ENCODE measurements at places on chromosomes 5 and 9. TPM values are rescaled to one million over a fixed set of nuclear protein-coding genes. Genes with fewer than 3 reads are reported as not detected.

GRCh38 chr9:110168486-110168885 lies 39.5 kb downstream of the C9orf152 start:
- no peak overlapping the region for H3K27ac ChIP-seq
- H3K4me3 ChIP-seq = no peak overlapping the region
- no peaks in the 10 kb centered on the region for H3K36me3 ChIP-seq
- H3K4me1 ChIP-seq = no peaks in the 10 kb centered on the region
- H3K27me3 ChIP-seq = no peaks in the 10 kb centered on the region

- H3K4me3 ChIP-seq = no peak overlapping the region
- no peak for DNase-seq
- H3K4me1 ChIP-seq = no peaks in the 10 kb centered on the region
- no peaks in the 10 kb centered on the region for H3K36me3 ChIP-seq
- H3K27ac ChIP-seq = no peak overlapping the region
Measured at GRCh38 chr9:107000218-107000617, 137.3 kb downstream of the ZNF462 start.

GRCh38 chr5:149632311-149633251 lies 51.3 kb downstream of the ARHGEF37 start:
- no peaks in the 10 kb centered on the region for H3K4me1 ChIP-seq
- H3K36me3 ChIP-seq = no peaks in the 10 kb centered on the region
- DNase-seq = no peak
- no peaks in the 10 kb centered on the region for H3K27me3 ChIP-seq
- no peak overlapping the region for H3K4me3 ChIP-seq

GRCh38 chr5:171801-172331 lies 19.4 kb upstream of the LRRC14B start:
- no peak for DNase-seq
- H3K36me3 ChIP-seq = no peaks in the 10 kb centered on the region
- no peaks in the 10 kb centered on the region for H3K4me1 ChIP-seq
- H3K27me3 ChIP-seq = no peaks in the 10 kb centered on the region

DNA sequence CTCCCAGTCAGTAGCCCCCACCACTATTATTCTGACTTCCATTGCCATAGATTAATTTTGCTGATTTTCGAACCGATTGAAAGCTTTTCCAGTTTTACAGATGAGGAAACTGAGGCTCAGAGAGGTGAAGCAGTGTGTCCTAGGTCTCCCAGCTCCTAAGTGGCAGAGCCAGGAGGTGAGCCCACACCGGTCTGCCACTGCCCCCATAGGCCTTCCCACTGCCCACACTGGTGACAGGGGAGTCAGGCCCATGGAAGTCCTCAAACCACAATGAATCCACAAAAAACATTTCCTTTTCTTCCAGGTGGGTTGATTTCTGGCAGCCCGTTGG lies 54.9 kb upstream of the RPL26L1 start:
- no peak overlapping the region for H3K27ac ChIP-seq
- H3K4me1 ChIP-seq = no peaks in the 10 kb centered on the region
- no peaks in the 10 kb centered on the region for H3K36me3 ChIP-seq
- H3K4me3 ChIP-seq = no peak overlapping the region
- no peak for DNase-seq

DNA sequence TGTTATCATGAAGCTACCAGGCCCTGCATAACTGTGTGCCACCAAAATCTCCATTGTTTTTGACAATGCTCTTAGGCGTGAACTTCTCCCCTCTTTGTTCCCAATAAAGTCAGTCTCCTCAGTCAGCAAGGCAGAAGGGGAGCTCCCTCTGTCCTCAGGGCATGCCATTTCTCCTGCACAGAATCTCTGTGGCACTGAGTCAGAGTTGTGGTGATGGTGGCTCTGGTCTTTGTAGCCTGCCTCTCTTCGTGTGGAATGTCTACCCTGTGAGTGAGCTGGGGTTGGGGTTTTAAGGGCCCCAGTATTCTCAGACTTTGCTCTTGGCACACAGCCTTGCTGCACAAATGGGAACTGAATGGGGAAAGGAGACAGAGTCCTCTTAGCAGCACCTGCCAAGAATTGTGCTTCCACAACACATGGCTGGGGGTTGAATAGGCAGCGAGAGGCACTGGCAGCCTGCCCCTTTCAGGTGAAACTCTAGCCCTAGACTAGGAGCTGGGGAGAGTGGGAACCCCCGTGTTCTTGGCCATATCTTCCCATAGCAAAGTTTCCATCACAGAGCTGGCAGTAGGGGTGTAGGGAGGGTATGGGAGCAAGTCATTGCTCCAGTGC lies 146.6 kb downstream of the SH3GL2 start:
- H3K4me1 ChIP-seq = no peaks in the 10 kb centered on the region
- DNase-seq = no peak
- H3K27ac ChIP-seq = no peak overlapping the region
- no peaks in the 10 kb centered on the region for H3K36me3 ChIP-seq
- H3K27me3 ChIP-seq = no peaks in the 10 kb centered on the region

DNA sequence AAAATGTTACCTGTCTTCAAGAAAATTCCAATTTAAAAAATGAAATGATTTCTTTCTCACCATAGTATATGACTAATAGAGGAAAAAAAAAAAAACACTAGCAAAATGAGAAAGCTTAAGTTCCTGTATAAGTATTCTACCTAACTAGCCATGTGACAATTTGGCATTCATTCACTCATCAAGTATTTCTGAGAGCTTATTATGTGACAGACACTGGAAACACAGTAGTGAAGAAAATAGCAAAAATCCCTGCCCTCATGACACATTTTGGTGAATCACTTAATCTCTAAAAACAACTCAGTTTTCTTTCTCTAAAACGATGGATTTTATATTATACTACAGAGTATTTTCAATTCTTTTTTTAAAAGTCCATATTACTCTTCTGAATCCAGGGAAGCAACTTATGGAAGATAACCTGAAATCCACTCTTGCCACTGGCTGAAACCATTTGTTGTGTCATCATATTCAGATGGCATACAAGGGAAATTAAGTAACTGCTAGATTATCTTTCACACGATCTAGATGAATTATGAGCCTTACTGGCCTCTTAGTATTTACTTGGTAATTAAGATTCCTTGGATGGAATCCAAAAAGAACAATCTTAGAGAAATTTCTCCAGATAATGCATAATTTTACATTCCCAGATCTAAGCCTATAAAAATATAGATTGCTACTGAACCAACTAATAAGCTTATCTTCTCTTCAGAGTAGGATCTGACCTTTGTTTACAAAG lies 5.5 kb downstream of the PTBP3 start:
- H3K27me3 ChIP-seq = no peaks in the 10 kb centered on the region
- H3K36me3 ChIP-seq = no peaks in the 10 kb centered on the region
- H3K4me1 ChIP-seq = peaks cover 38% of the 10 kb centered on the region
- DNase-seq = no peak
- H3K27ac ChIP-seq = no peak overlapping the region

- H3K27ac ChIP-seq = no peak overlapping the region
- DNase-seq = no peak
- no peaks in the 10 kb centered on the region for H3K36me3 ChIP-seq
Measured at GRCh38 chr9:116209414-116210116, 56.0 kb downstream of the PAPPA start.

DNA sequence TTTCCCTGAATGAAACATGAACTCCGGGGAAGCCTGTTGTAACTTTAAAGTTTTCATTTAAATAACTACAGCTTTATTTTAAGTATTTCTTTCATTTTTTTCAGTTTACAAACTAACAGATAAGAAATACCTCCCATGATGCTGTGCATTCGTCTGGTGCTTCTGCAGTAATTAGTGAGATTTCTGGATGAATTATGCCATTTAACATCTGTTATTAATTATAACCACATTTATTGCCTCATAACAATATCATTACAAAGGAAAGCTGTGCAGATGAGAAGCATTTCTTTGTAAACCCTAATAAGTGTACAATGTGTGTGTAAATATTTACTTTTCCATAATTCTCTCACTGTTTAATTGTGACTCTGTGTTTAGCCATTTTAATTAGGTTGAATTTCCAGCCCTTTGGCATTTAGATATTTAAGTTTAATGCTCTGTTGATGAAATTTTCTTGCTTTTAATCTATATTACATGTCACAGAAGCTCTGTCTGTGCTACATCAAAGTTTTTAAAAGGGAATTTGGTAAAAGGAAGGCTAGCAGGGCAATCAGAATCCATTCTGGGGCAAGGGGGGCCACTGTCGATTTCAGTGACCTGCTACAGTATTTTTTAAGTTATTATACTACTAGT lies 418.0 kb downstream of the SPATA31D1 start:
- no peaks in the 10 kb centered on the region for H3K36me3 ChIP-seq
- no peaks in the 10 kb centered on the region for H3K27me3 ChIP-seq
- no peak overlapping the region for H3K27ac ChIP-seq

DNA sequence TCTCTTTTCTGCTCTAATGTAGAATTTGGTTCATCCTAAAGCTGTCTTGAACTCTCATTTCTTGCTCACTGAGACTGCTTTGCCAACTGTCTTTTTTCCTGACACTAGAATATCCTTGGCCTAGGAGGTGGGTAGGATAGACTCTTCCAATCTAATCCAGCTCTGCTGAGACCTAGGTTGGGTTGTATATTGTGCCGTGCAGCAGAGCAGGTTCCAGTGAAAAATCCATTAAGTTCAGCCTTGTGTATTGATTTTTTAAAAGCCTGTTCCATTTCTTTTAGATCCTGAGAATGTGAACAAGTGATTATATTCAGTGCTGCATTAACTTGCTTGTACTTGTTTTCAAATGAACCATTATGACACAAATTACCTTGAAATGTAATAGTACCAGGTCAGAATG lies 539.6 kb downstream of the LRRC70 start:
- H3K4me3 ChIP-seq = no peak overlapping the region
- no peaks in the 10 kb centered on the region for H3K27me3 ChIP-seq
- no peak overlapping the region for H3K27ac ChIP-seq
- no peaks in the 10 kb centered on the region for H3K4me1 ChIP-seq

GRCh38 chr9:137032858-137033257 lies 970 bp upstream of the FUT7 start:
- H3K27ac ChIP-seq = no peak overlapping the region
- no peak overlapping the region for H3K4me3 ChIP-seq
- DNase-seq = no peak
- no peaks in the 10 kb centered on the region for H3K36me3 ChIP-seq
- peaks cover 54% of the 10 kb centered on the region for H3K4me1 ChIP-seq

GRCh38 chr5:146007270-146007669 lies 70.9 kb downstream of the SH3RF2 start:
- H3K4me3 ChIP-seq = no peak overlapping the region
- H3K4me1 ChIP-seq = no peaks in the 10 kb centered on the region
- H3K36me3 ChIP-seq = no peaks in the 10 kb centered on the region
- H3K27ac ChIP-seq = no peak overlapping the region
- H3K27me3 ChIP-seq = no peaks in the 10 kb centered on the region

- DNase-seq = no peak
- no peaks in the 10 kb centered on the region for H3K36me3 ChIP-seq
- H3K27me3 ChIP-seq = no peaks in the 10 kb centered on the region
- no peak overlapping the region for H3K27ac ChIP-seq
- H3K4me3 ChIP-seq = no peak overlapping the region
Measured at GRCh38 chr5:905139-905642, 12.5 kb downstream of the TRIP13 start.

Gene ENTPD2
- total RNA-seq = not detected

Measured in CD8-positive, alpha-beta memory T cell (primary cell).